Fibroblast of lung (primary cell): ENCODE measurements at places on chromosomes 4 and X. TPM values are rescaled to one million over a fixed set of nuclear protein-coding genes. Genes with fewer than 3 reads are reported as not detected.
A peak's percentile ranks its signal among the peaks of the same experiment; 100 is the strongest.

DNA sequence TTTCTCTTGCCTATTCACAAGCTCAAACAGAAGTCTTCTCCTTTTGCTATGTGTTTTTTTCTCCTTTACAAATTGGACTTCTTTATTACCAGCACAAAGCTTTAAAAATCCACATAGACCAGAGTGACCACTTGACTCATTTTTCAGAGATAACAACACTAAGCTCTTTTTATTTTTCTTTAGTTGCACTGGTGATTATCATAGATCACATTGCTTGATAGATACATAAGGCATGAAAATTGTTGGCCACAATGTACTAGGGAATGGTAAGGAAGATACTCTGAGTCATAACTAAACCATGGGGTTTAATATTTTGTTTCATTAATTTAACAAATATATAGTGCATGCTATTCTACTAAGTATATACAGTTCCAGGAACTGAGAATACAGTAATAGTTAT is 159.0 kb downstream of the GASK1B start:
- peak; percentile 29 for DNase-seq

DNA sequence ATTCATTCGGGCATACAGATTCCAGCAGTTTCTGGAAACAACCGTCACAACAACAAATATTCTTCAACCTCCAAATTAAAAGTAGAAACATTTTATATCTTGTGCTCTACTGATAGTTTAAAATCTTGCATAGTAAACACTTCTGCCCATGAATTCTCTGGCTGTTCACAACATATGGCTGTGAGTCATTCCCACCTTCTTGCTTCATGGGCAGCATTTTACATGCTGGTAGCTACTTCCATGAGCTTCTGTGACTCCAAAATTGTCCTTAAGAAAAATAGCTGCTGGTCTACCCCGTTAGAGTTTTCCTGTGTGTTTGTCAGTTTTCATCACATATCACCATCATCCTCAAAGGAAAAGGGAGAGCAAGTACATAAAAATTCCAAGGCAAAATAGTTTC is 22.7 kb downstream of the PNPLA4 start:
- DNase-seq, result peak; percentile 11

Gene UGT2B11
- total RNA-seq, result not detected in 2 replicates

DNA sequence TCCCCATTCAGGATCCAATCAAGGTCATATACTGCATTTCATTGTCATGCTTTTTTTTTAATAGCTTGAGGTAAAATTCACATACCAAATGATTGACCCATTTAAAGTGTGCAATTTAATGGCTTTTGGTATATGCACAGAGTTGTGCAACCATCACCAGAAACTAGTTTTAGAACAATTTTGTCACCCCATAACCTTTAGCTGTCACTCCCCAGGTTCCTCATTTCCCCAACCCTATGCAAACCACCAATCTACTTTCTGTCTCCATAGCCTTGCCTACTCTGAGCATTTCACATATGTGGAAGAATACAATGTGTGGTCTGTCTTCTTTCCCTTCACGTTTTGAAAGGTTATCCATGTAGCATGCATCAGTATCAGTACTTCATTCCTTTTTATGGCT is 1.4 kb upstream of the SMAD1 start:
- DNase-seq, result no peak

Gene FNIP2
- total RNA-seq, result 16.7 and 36.8 TPM in 2 replicates

DNA sequence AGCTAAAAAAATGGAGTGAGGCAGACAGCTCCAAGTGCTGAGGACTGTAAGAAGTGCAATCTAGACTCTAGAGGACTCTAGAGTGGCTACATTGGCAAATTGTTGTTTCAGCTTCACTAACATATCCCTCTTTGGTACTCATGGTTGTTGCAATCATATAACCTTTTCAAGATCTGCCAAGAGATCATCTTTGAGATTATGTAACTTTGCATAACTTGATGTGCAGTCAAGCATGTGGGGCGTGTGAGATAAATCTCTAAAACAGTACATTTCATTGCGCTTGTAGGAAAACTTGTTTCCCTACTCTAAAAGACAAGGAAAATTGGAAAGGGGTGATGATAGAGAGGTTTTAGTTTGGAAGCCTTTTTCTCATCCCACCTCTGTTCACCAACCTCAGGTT is 11.2 kb upstream of the BRS3 start:
- no peak for DNase-seq

GRCh38 chrX:15908603-15909290 is 54.1 kb upstream of the AP1S2 start:
- no peak for DNase-seq

Gene TREX2
- 1.8 and 3.1 TPM in 2 replicates for total RNA-seq

DNA sequence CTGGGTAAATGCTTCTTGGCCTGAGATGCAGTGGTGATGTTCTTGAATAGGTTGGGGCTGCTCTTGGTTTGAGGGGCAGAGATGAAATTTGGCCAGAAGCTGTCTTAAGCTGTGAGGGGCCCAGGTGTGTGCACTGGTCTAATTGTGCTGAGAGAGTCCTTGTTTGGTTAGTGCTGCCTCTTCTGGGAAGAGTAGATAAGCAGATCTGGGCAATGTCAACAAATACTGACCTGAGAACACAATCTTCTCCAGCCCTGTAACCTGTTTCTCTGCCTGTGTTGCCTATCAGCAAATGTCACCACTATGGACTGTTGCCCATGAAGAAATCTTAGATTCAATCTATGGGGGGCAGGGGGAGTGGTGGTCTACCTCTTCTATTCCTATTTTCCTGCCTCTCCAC is 17.2 kb upstream of the USP27X start:
- no peak for DNase-seq

Gene PARM1
- 0.77 and 2.0 TPM in 2 replicates for total RNA-seq

GRCh38 chr4:94577136-94577535 is 125.4 kb downstream of the PDLIM5 start:
- DNase-seq, result peak; percentile 88

DNA sequence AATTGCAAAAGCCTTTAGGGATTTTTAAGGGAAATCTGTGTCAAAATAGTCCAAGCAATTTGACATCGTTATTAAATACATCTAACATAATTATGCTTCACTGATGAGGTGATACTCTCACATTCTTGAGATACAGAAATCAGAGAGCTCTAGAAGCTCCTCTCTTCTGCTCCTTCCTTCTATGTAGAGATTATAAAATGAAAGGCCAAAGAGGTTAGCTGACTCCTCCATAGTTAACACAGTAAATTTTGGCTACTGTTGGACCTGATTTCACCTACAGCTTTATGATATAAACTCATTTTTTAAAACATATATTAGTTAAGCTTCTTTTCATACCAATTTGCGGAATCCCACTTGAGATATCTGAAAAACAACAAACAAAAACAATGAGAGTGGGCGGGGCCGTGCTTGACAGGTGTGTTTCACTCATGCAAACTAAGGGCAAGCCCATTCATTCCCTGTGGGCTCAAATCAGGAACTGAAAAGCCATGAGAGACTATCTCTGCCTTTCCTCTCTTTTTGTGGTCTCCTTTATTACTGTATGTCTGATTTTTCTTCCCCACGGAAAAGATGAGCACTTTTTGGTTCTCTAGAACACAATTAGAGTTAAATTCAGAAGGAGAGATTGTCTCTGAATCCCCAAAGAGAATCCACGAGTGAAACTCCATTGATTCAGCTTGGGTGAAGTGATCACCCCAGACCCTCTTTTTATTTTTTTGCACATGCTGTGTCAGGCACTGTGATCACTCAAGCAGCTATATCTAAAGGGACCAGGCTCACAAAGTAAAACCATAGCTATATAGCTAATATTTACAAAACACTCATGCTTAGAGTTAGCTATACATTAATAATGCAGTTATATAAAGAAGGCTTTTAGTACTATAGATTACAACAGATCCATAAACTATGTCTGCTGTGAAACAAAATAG is 566.3 kb downstream of the IL15 start:
- no peak for DNase-seq

- DNase-seq, result no peak
Measured at GRCh38 chr4:111984169-111984819, 161.0 kb upstream of the FAM241A start.

DNA sequence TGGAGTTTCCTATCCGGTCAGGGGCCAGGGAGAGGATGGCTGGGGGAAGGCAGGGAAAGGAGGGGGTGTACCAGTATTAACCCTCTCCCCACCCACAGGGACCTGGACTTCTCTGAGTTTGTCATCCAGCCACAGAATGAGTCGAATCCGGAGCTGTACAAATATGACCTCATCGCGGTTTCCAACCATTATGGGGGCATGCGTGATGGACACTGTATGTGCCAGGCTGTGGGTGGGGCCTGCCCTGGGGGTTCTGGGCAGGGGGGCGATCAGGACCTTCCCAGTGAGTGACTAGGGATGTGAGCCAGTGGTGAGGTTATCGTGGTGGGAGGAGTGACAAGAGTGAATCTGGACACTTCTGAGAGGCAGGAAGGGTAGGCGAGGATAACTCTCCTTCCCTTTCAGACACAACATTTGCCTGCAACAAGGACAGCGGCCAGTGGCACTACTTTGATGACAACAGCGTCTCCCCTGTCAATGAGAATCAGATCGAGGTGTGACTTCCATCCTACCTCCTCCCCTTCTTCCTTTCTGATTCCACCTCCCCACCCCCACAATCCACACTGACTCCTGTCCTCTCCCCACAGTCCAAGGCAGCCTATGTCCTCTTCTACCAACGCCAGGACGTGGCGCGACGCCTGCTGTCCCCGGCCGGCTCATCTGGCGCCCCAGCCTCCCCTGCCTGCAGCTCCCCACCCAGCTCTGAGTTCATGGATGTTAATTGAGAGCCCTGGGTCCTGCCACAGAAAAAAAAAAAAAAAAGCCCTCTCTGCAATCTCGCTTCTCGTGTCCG is 14.6 kb downstream of the USP11 start:
- peak; percentile 75 for DNase-seq

GRCh38 chrX:23752740-23753415 is 9.8 kb upstream of the ACOT9 start:
- DNase-seq, result peak; percentile 47

- DNase-seq, result no peak
Measured at GRCh38 chrX:117096528-117096927, 633.8 kb upstream of the CT83 start.

- no peak for DNase-seq
Measured at GRCh38 chr4:67725132-67725531, 24.2 kb upstream of the UBA6 start.
